ENCODE measurements at places on chromosomes 5 and 9.
A peak's percentile ranks its signal among the peaks of the same experiment; 100 is the strongest.

GRCh38 chr9:76441551-76442322, 17.2 kb upstream of the GCNT1 start:
- no peak for DNase-seq

GRCh38 chr5:149969181-149969930, 8.8 kb downstream of the SLC26A2 start:
- DNase-seq, result no peak

DNA sequence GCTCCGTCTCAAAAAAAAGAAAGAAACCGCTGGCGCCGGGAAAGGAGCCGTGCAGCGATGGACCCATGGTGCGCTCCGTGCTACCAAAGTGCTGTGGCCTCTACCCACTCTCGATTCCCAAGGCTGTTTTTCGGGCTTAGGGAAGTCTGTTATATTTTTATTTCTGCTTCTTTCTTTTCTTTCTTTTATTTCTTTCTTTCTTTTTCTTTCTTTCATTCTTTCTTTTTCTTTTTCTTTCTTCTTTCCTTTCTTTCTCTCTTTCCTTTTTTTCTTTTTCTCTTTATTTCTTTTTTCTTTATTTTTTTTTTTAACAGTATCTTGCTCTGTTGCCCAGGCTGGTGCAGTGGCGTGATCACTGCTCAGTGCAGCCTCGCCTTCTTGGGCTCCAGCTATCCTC, 87.5 kb downstream of the ANXA2R start:
- no peak for DNase-seq

DNA sequence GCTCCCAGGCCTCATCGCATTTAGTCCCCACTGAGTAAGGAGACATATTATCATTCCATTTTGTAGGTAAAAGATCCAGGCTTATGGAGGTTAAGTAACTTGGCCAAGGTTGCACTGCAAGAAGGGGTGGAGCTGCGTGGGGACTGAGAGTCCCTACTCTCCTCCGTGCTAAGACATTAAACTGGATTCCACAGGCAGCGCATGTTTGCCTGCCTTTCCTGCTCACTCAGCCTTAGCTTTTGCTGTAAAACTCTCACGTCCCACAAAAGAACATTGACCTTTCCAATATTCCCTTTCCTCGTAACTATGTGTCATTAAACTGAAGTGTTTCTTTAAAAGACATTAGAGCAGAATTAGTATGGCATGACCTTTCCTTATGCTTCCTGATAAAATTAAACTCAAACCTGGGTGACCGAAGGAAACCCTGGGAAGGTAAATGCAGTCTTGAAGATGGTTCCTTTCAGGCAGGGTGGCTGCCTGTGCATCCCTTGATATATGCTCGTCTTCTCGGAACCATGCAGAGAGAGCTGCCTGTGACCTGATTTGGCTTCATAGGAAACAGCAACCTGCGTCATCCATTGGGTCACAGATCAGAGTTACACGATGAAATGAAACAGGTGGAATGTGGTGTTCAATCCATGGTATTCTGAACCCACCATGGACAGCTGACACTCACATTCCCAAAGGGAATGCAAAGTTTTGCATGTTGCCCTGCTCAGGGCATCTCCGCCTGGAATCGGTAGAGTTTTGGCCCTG, 85.9 kb downstream of the TMEM252 start:
- DNase-seq, result no peak

DNA sequence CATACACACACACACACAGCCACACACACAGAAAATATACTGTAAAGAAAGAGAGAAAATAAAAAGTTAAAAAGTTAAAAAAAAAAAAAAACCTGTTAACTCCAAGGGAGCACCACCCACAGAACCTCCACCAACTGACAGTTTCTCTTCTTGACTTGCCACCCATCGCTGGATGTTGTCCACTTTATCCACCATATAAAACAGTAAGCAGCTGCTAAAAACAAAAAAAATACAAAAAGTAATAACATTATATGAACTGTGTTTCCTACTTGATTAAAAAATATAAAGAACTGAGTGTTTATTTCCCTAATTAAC, 1.2 kb downstream of the PURA start:
- DNase-seq, result peak; percentile 32

- DNase-seq, result no peak
Observed at GRCh38 chr5:83364312-83365299, 106.9 kb upstream of the VCAN start.

- no peak for DNase-seq
Observed at GRCh38 chr9:120978987-120979386, 52.4 kb upstream of the TRAF1 start.

DNA sequence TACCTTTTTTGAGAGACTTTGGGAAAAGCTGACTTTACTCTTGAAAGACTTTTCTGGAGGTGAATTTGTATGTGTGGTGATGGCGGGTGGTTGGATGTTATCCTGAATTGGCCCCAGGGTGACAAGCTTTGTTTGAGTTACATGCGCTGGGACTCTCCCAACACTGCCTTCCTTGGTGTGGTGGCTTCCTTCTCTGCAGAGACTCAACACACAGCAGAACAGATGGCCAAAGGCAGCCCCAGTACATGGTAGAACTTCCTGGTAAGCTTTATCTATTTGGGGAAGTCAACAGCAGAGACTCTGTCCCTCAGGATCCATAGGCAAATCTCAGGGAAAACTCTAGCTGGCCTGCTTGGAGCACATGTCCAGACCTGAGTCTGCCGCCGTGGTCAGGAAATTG, 18.1 kb downstream of the C1QTNF2 start:
- DNase-seq, result no peak

- no peak for DNase-seq
Observed at GRCh38 chr9:77005216-77005615, 14.2 kb upstream of the FOXB2 start.

DNA sequence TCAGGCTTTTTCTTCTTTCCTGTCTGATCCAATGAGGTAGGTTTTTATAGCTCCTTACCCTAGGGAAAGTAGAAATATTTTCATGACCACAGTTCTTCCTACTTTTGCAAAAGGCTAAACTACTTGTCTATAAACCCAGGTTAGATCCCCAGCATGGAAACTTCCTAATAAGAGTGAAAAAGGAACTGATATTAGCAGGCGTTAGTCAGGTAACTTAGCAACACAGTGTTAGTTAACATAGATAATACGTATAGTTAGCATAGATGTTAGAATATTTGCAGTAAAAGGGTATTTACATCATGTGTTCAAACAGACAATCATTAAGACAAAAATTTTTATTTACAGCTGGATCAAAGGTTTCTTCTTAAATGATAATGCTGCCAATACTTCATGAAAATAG, 162.9 kb upstream of the DAB2 start:
- no peak for DNase-seq

GRCh38 chr5:88665750-88666215, 217.2 kb downstream of the MEF2C start:
- no peak for DNase-seq

DNA sequence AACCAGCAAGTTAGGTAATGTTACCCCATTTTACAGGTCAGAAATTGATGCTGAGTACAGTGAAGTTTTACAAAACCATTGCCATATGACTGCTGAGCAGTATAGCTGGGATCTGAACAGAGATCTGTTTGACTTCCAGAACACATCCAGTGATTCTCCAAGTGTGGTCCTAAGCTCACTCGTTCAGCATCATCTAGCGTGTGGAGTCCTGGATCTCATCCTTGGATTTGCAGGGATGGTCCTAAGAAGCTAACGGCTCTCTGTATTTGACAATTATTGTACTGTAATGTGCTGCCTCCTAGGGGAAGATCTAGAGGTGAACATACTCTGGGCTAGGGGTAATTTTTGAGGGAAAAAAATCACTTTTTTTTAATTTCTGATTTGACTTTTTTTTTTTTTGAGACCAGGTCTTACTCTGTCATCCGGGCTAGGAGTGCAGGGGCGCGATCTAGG, 1.4 kb downstream of the SLC26A2 start:
- peak; percentile 72 for DNase-seq

DNA sequence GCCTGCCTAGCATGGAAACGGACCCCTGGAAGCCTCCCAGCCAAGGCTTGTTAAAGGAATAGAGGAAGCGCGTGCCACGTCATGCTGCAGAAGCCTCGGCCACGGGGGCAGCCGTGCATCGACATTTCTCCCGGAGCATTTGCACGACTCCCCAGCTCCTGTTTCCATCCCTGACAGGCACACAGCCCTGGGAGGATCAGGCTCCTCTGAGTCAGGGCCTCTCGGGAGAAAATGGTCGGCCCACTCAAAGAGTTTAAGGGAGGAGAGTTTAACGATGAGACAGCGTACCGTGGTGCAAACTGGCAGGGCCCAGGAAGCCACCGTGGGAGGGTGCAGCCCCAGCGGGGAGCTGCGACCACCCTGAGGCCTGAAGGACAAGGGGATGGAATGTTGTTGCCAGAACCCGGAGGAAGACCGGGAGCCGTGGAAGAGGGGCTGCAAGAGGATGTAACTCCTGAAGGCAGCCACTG, 213.6 kb downstream of the PAX5 start:
- no peak for DNase-seq

GRCh38 chr5:59143926-59144333, 561.1 kb downstream of the RAB3C start:
- DNase-seq, result no peak

- no peak for DNase-seq
Observed at GRCh38 chr5:103546858-103547257, 15.7 kb downstream of the NUDT12 start.

- no peak for DNase-seq
Observed at GRCh38 chr5:172700365-172701290, 59.6 kb downstream of the NEURL1B start.

DNA sequence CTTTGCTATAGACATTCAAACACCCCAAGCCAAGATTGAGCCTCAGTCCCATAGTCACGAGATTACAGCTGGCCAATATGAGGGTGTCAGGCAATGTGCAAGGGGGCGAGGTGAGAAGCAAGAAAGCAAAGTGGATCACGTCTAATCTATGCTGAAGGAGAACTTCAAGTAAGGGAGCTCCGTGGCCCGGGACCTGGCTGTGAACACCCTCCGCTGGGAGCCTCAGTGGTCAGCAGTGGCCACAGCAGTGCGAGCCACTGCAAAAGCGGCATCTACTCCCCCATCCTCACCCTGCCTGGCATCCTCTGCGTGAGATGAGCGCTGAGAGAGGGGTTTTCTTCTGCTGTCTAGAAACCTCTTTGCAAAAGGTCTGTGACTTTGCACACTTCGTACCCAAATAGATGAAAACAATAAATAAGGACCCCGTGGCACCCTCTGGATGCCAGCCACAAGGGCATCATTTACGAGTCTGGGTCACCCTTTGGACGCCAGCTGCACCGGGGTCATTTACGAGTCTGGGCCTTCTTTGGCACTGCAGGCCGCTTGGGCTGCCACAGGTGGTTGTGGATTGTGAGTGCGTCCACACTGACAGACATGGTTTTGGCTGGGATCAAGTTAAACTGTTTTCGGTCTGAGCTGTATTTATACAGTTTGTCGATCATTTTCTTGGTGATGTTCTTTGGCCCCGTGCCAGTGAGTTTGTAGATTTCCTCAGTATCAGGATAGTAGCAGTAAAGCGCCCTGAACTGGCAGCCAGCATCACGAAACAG, 96.4 kb downstream of the CAMSAP1 start:
- DNase-seq, result no peak
